Activated effector memory CD4-positive, alpha-beta T cell treated with Interleukin-2 at 50 U/mL for 16 hours (primary cell): ENCODE measurements at places on chromosomes 6 and 20.

- DNase-seq = peak; percentile 59
Observed at GRCh38 chr6:33904050-33904746, 100.4 kb upstream of the MLN start.

GRCh38 chr6:15556711-15557110 lies 106.1 kb downstream of the DTNBP1 start:
- no peak for DNase-seq

DNA sequence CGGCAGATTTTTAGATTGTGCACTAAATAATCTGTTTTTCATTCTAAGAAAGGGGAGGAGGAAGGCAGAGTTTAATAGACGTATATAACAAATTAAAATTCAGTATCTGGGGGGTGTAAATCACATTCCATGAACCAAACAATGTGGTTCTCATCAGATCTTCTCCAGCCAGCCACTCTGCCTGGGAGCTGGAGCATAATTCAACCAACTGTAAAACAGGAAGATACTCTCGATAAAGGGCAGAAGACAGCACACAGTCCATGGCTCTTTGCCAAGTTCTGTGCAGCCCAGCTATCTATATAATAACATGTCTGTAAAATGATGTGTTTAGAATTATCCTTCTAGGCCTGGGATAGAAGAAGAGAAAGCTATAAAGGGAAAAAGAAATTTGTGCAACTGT lies 289.9 kb upstream of the ZFP64 start:
- no peak for DNase-seq

GRCh38 chr20:13105864-13106457 lies 97.2 kb downstream of the SPTLC3 start:
- DNase-seq = no peak

DNA sequence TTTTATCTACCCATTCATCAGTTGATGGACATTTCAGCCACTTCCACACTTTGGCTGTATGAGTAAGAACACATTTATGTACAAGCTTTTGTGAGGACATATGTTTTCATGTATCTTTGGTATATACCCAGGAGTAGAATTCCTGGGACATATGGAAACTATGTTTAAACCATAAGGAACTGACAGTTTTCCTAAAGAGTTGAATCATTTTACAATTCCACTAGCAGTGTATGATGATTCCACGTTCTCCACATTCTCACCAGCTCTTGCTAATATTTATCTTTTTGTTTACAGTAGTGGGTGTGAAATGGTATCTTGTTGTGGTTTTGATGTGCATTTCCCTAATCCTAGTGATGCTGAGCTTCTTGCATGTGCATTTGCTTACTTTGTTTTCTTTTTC lies 338.1 kb downstream of the PLCB1 start:
- no peak for DNase-seq

- no peak for DNase-seq
Observed at GRCh38 chr6:14717307-14717706, 528.6 kb upstream of the JARID2 start.

- no peak for DNase-seq
Observed at GRCh38 chr20:59790346-59790745, 143.1 kb downstream of the SYCP2 start.

GRCh38 chr6:36980876-36981619 lies 4.9 kb downstream of the MTCH1 start:
- DNase-seq = no peak

DNA sequence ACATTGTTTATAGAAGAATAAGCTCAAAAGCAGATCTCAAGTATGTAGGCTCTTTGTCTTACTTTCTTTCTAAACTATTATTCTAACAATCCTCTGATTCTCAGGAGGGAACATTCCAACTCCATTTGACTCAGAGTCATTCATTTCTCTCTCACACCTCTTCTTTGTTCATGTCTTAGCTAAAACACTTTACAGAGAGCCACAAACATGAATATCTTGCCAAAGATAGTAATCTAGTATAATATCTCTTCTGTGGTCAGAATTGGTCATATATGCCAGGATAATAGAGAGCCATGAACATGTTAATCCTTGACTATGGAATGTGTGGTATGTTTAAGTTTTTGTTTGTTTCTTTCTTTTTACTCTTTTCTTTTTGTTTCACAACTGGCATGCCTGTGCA lies 456.0 kb upstream of the PTCHD4 start:
- DNase-seq = no peak

DNA sequence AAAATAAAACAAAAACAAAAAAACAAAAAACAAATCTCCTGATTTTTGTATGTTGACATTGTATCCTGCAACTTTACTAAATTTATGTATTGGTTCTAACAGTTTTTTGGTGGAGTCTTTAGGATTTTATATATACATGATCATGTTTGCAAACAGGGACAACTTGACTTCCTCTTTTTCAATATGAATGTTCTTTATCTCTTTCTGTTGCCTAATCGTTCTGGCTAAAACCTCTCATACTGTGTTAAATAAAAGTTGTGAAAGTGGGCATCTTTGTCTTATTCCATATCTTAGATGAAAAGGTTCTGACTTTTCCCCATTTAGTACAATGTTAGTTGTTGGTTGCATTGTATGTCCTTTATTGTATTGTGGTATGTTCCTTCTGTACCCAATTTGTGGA lies 261.7 kb upstream of the NOX3 start:
- DNase-seq = no peak

DNA sequence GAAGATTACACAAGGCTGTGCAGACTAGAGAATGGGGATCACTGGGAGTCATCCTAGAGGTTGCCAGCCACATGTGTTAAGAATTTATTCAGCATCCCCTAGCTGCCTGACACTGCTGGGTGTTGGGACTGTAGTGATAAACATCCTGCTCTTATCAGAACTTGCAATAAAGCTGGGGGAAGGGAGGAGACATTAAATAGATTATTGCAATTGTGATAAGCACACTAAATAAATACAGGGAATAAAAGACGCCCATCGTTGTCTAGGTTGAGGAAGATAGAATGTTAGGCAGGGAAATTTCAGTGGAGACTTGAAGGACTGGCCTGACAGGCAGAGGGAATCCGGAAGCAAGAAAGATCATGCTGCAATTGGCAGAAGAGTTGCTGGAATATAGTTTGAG lies 33.2 kb upstream of the TRAM2 start:
- no peak for DNase-seq

GRCh38 chr20:33971147-33971975 lies 22.4 kb upstream of the RALY start:
- no peak for DNase-seq

DNA sequence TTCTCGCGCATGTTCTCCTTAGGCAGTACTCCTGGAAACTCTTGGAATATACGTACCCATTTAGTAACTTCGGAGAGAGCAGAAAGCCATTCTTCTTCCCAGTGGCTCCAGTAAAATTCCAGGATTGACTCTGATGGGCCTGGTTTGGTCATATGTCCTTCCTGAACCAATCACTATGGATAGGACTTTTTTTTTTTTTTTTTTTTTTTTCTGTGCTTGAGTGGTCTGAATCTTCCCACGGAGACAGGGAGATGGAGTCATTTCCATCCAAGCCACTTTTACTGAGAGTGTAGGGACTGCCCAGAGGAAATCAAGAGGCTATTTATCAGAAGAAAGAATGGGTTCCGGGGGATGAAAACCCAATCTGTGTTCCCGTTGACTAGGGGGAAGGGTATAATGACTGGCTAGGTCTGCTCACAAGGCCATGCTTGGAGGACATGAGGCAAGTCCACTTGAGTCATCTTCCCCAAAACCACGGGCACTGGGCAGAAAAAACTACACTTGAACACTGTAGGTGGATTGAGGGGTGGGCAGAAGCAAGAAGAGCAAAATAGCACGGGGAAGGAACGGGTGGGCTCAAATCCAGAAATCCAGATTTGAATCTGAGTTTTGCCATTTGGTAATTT lies 35.4 kb upstream of the MRPS18A start:
- DNase-seq = no peak

GRCh38 chr6:157909282-157909664 lies 72.4 kb upstream of the SYNJ2 start:
- no peak for DNase-seq

GRCh38 chr6:170317718-170318117 lies 11.2 kb downstream of the FAM120B start:
- no peak for DNase-seq

DNA sequence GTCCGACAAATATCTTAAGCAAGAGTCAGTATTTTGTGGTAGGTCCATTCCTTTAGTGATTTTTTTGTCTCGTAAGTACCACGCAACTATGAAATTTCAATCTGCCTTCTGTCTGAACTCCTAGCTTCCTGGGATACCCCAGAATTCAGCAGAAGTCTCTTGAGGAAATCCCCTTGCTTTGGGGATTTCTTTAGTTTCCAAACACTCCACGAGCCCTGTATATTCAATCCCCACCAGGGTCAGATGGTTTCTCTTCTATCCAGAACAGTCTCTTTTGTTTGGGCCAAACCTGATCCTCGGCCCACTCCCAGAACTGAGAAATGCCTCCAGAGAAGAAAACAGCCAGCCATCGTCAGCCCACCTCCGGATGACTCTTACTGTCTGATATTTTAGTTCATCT lies 113.0 kb downstream of the CHD6 start:
- DNase-seq = no peak
